GM19239 (cell line): ENCODE measurements at places on chromosomes 7 and 10.

DNA sequence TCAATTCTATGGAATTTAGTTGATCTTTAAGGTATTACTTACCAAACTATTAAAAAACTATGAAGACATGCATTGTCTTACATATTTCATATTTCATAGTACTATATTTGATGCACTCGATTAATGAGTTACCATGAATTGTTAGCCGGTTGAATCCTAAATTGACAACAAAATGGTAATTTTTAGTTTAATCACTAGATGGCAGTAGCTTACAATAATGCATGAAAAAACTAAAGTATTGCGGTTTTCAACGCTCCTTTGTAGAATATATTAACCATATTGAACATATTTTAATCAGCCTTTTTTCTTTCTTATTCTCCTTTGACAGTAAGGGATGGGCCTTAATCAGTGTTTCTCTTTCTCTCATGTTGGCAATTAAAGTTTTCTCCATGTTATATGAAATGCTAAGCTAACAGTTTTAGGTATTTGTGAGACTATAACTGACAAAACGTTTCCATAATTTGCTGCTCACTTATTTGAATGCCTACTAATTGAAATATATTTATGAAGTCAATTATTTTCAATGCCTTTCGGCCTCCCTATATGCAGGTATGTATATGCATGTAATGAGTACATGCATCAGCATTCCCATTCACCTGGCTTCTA is 48.5 kb upstream of the ARL4A start:
- no peak for DNase-seq

GRCh38 chr10:86957471-86958115 is at the start of gene MMRN2:
TSS of gene MMRN2 (minus strand) at chr10:86957615. CDS start at chr10:86957541, 74 bp downstream.
- no peak for DNase-seq

DNA sequence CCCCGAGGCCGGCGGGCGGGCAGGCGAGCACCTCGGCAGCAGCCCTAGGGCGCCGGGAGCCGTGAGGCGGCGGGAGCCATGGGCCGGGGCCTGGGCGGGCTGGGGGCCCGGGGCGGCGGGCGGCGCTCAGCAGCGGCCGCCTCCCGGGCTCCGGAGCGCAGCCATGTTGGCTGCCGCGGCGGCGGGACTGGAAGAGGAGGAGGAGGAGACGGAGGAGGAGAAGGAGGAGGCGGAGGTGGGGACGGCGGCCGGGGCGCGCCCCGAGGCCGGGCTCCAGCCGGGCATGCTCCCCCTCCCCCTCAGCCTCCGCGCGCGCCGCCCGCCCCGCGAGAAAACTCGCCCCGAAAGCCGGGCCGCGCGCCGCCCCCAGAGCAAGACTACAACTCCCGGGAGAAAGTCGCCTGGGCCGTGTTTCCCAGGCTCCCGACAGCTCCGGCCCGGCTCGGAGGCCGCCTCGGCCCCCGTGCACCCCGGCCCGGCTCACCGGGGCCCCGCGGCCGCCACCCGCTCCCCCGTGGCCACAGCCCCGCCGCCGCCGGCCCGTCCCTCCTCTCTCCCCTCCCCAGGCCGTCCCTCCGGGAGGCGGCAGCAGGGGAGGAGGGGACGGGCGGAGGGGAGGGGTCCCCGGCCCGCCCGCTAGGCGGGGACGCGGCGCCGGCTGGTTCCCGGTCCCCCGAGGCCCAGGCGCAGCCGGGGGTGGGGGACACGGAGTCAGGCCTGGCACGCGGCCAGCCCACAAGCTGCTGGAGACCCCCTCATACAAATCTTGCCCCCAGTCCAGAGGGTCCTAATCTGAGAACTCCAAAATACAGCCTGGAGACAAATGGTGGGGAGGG is at the start of gene DLG5:
TSS of gene DLG5 (minus strand) at position 190 of the 836 bp plus-strand sequence. CDS start 235 bp downstream, outside the sequence.
- peak; percentile 55 for DNase-seq

DNA sequence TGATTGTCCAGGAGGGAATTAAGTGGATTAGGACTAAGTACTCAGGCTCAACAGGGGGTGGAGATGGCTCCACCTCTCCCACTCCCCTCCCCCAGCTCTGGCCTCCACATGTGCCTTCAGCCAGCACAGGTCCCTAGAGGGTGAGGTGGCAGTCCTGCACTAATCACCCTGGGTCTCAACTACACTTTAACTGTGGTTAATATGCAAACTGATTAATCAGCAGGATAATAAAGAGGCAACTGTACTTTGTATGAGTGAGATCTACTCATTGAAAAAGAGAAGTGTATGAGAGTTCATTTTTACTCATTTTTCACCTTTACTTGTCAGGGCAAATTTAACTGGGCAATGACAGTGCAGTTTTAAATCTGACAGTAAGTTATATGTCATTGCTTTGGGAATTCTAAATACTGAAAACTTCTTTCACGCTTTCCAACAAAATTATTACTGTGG is 223.8 kb upstream of the CCDC6 start:
- DNase-seq, result no peak

DNA sequence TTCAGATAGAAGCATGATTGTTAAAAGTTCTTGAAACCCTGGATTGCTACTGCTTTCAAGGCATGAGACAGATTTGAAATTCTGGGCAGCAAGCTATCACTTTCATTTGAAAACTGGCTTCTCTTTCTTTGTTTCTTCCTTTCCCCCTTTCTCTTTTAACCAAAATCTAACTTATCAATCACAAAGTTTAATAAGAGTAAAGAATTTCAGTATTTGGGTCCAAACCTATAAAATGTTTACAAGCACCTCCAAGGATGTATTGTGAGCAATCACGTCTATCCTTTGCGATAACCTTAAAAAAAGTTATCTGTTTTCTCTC is 21.6 kb upstream of the RPA3 start:
- DNase-seq, result no peak

GRCh38 chr7:4939971-4940728 is 18.8 kb downstream of the MMD2 start:
- no peak for DNase-seq

GRCh38 chr10:6283655-6284054 is 80.9 kb downstream of the PFKFB3 start:
- no peak for DNase-seq

DNA sequence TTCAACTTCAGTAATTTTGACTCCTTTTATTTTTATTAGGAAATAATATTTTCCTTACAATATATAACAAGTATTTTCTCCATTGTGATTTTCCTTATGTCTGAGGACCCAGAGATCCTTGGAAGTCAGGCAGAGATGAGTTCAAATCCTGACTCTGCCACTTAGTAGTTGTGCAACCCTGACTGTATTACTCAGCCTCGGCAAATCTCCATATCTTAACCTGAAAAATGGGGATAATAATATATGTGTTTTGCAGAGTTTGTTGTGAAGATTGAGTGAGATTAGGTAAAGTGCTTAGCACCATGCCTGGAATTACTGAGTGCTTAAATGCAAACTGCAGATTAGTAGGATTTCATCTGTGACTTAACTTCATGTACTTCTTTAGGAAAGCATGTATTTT is 120.5 kb upstream of the KLF14 start:
- DNase-seq, result no peak

- no peak for DNase-seq
Measured at GRCh38 chr10:23099079-23099478, 3.7 kb downstream of the MSRB2 start.

DNA sequence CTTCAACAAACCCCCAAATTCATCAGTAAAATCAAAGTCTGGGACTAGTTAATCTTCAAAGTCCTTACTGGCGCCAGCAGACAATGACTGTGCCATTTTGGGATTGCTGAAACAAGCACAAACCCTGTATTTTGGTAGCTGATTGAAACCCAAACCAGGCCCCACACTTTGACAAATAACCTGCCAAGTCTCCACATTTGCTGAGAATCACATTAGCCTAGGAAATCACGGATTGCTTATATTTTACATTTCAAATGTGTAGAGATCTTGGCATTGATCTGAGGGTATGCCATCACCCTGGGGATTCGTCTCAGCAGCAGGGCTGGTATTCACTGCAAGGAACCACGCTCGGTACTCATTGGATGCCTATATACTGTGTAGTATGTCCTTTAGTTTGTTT is 501.1 kb downstream of the CALN1 start:
- DNase-seq, result no peak

GRCh38 chr10:1650542-1651269 is 86.6 kb downstream of the ADARB2 start:
- no peak for DNase-seq

- no peak for DNase-seq
Measured at GRCh38 chr10:111018021-111018420, 58.8 kb upstream of the ADRA2A start.

- DNase-seq, result no peak
Measured at GRCh38 chr10:110667620-110668343, 23.6 kb downstream of the RBM20 start.

DNA sequence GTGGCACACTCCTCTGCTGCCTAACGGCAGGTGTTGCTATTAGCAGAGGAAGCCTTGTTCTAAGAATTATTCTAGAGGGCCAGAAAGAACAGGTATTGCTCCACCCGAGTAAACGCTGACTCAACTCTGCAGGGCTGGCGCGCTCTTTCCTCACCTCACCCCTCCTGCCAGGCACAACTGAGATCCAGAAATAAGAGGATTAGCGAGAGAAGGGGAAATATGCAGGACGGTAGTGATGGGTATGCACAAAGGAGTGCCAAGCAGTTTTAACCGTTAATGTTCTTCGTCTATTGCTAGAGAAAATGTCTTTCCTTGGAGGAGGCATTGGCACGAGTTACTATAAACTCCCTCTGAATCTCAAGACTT is 369 bp upstream of the SCIN start:
- DNase-seq, result no peak

GRCh38 chr7:129859183-129859582 is 93.6 kb downstream of the UBE2H start:
- no peak for DNase-seq

GRCh38 chr7:97145068-97145467 is 27.6 kb downstream of the SDHAF3 start:
- no peak for DNase-seq

DNA sequence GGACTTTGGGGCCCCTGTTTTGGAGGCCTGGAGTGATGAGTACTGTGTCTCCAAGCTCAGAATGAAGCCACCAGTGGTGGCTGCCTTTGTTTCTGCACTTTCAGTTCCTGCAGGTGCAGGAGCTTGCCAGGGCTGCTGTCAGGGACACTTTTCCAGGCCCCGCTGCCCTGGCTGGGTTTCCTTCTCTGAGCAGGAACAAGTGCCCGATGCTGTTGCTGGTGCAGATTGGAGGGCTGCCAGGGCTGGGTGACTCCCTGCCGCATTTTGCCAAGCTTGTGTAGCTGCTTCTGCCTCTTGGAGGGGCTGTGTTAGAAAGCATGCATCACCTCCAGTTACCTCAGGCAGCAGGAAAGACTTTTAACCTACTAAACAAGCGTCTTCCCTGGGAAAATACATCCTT is 211.1 kb downstream of the MGMT start:
- no peak for DNase-seq

DNA sequence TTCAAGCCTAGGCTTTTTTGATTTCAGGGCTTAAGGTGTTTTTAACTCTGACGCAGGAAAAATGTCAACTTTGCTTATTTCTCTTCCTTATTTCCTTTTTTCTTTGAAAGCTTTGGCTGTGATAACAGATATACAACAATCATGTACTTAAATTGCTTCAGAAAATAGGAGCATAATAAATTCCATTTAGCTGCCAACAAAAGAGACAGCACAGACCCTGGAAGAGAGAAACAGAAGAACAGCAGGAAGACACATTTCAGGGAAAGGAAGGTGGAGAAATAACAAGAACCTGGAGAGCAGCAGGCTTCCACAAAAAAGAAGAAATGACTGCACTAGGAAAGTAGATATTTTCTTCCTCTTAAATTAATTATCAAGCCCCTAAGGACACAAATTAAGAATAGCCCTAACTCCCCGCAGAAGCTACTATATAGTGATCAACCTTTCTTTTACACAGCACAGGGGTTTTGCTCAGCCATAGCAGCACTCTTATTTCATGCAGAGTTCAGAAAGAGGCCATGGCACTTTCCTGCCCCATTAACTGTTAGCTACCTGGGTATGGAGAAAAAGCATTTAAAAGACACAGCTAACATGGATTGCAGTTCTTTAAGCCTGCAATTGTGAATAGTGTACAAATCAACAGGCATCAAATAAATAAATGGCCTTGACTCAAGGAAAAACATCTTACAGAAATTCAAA is 61.5 kb downstream of the IQUB start:
- DNase-seq, result no peak

GRCh38 chr10:13046851-13047528 is 45.5 kb upstream of the CCDC3 start:
- no peak for DNase-seq

GRCh38 chr7:54072710-54073109 is 469.5 kb upstream of the VSTM2A start:
- DNase-seq, result no peak

DNA sequence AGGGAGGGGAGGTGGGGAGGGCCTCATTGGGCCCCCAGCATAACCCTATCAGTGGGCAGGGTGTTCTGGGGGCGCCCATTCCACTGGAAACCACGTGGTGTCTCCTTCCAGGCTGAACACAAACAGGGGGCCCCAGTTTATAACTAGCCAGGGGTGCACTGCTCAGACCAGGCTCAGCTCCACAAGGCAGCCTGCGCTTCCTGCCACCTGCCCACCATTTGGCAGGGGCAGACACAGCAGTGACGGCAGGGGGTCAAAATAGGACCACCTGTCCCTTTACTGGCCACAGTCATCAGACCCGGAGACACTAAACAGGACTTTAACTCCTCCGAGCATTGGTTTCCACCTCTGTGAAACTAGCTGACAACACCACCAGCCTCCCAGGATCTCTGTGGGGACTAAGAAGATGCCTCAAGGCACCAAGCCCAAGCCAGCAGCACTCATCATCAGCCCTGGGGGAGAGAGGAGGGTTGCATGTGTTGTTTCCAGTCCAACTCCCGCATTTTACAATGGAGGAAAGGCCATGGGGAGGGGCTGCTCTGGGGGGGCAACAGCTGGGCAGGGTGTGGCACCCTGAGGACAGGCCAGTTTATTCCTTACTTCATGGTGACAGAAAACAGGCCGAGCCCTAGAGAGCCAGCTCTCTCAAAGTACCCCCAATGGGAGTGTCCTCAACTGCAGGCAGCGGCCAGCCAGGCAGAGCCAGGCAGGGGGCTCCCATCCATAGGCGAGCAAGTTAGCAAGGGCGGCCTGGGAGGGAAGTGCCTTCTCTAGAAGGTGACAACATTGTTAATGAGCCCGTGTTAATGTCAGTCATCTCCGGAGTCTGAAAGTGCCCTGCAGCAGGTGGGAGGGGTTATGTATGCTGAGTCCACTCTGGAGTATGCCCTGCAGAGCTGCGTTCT is 127.6 kb downstream of the TNS3 start:
- DNase-seq, result no peak

- no peak for DNase-seq
Measured at GRCh38 chr7:120842121-120842621, 15.8 kb downstream of the TSPAN12 start.

DNA sequence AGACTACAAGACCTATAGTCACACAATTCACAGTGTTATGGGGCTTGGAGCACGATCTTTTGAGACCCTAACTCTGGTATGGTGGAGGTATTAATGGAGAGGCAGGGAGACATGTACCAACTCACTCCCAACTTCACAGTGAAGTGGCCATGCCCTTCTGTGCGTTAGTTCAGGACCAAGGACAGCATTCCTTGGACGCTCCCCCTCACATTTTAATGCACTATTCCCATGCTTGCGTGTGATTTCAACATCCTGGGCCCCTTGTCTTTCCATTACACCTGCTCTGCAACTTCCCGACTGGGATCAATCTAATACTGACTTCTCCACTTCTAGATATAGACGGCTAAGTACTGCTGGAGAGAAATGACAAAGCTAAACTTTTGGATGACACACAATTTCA is 72.7 kb downstream of the PLCE1 start:
- no peak for DNase-seq

GRCh38 chr7:54785261-54785660 is 26.2 kb upstream of the SEC61G start:
- no peak for DNase-seq
